Heart right ventricle (tissue), 16 donors: ENCODE measurements at places on chromosomes 5 and 9. TPM values are rescaled to one million over a fixed set of nuclear protein-coding genes. Genes with fewer than 3 reads are reported as not detected.

DNA sequence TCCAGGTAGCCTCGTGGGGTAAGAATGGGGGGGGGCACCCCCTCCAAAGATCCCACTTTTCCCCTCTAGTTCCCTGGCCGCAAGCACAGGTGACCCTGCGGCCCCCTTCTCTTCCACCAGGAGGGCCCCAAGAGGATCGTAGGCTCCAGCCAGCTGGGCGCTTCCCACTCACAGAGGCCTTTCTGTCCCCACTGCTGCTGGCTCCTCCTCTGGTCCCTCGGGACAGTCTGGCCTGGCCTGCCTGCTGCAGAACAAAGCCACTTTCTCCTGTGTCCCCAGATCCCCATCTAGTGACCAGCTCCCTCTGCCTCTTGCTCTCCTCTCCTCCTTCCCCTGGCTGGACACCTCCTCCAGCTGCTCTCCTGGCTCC is 534 bp upstream of the SAPCD2 start:
- H3K4me3 ChIP-seq: peak overlapping the region; percentile 12
- peaks cover 18% of the 10 kb centered on the region for H3K4me1 ChIP-seq
- H3K27me3 ChIP-seq: peaks cover 8% of the 10 kb centered on the region
- DNase-seq: peak; percentile 81

GRCh38 chr5:82335806-82336205 is 57.7 kb upstream of the RPS23 start:
- peak overlapping the region; percentile 63 for H3K27ac ChIP-seq
- H3K27me3 ChIP-seq: no peaks in the 10 kb centered on the region
- no peak for DNase-seq
- H3K4me3 ChIP-seq: no peak overlapping the region
- peaks cover 24% of the 10 kb centered on the region for H3K4me1 ChIP-seq

- no peaks in the 10 kb centered on the region for H3K36me3 ChIP-seq
- H3K27me3 ChIP-seq: no peaks in the 10 kb centered on the region
- DNase-seq: no peak
- H3K4me3 ChIP-seq: no peak overlapping the region
- H3K4me1 ChIP-seq: no peaks in the 10 kb centered on the region
Observed at GRCh38 chr5:79021753-79022152, 36.6 kb upstream of the ARSB start.

GRCh38 chr5:179315356-179315890 is 29.8 kb downstream of the ADAMTS2 start:
- peaks cover 3% of the 10 kb centered on the region for H3K4me1 ChIP-seq
- H3K4me3 ChIP-seq: no peak overlapping the region
- no peak overlapping the region for H3K27ac ChIP-seq
- DNase-seq: no peak
- H3K27me3 ChIP-seq: no peaks in the 10 kb centered on the region

DNA sequence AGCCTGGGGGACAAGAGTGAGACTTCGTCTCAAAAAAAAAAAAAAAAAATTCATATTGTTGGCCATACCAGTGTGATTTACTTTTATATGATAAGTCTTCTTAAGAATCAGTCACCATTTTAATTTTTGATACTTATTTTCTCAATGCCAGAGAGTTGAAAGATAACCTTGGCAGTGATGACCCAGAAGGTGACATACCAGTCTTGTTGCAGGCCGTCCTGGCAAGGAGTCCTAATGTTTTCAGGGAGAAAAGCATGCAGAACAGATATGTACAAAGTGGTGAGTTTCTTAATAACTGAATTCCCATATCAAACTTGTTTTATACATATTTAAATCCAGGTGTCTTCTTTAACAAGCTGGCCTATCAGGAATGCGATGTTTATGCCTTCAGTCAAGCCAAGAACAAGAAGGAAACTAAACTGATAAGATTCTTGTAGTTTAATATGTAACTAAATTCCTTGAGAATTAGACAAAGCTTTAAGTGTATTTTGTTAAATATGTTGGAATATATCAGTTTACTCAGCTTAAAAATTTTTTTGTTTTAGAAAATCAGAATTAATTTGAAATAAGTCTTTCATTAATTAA is 81.5 kb downstream of the NIPBL start:
- H3K4me3 ChIP-seq: no peak overlapping the region
- no peak overlapping the region for H3K27ac ChIP-seq
- H3K27me3 ChIP-seq: no peaks in the 10 kb centered on the region

DNA sequence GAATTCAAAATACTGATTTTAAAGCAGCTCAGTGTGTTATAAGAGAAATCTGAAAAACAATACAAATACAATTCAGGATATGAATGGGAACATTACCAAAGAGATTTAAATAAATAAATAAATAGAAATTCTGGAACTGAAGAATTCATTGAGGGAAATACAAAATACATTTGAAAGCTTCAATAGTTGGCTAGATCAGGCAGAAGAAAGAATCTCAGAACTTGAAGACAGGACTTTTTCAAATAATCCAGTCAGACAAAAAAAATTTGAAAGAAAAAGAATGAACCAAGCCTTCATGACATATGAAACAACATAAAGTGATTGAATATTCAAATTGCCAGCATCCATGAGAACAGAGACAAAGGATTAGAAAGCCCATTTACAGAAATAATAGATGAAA is 59.6 kb upstream of the TLX3 start:
- no peaks in the 10 kb centered on the region for H3K27me3 ChIP-seq
- no peaks in the 10 kb centered on the region for H3K4me1 ChIP-seq
- no peak overlapping the region for H3K4me3 ChIP-seq
- DNase-seq: no peak

- peak within 1 kb of the TSS; percentile 76 for H3K4me3 ChIP-seq
- no peaks in the 10 kb centered on the region for H3K27me3 ChIP-seq
- no peaks in the 10 kb centered on the region for H3K36me3 ChIP-seq
- peak within 1 kb of the TSS; percentile 85 for H3K27ac ChIP-seq
- peaks cover 17% of the 10 kb centered on the region for H3K4me1 ChIP-seq
Observed at GRCh38 chr9:111599092-111599954, at the start of gene PTGR1. Gene PTGR1, minus strand, starts transcription at chr9:111599647. Its CDS starts 2,225 bp downstream, at chr9:111597422.

GRCh38 chr9:18689921-18690320 is 216.0 kb downstream of the ADAMTSL1 start:
- H3K36me3 ChIP-seq: peaks cover 1% of the 10 kb centered on the region
- no peaks in the 10 kb centered on the region for H3K27me3 ChIP-seq
- DNase-seq: no peak
- no peak overlapping the region for H3K27ac ChIP-seq
- peaks cover 4% of the 10 kb centered on the region for H3K4me1 ChIP-seq

- no peaks in the 10 kb centered on the region for H3K27me3 ChIP-seq
- no peaks in the 10 kb centered on the region for H3K36me3 ChIP-seq
- DNase-seq: no peak
- H3K27ac ChIP-seq: no peak overlapping the region
Observed at GRCh38 chr5:125006011-125006685, 259.7 kb upstream of the ZNF608 start.

DNA sequence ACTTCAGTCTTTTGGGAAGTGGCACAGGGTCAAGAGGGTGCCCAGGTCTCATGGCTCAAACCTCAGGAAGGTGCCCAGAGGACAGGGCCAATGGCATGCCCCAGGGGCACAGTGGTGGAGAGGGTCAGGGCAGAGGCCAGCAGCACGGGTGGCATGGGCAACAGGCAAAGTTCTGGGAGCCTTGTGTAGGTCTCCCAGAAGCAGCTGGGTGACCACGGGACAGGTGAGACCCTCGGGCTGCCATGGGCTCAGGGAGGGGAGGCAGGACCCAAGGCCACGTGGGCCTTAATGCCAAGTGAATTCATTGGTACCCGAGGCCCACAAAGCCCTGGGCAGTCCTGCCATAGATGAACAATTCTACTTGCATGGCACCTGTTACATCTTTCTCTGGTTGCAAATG is 72.4 kb upstream of the ADAMTS2 start:
- peaks cover 31% of the 10 kb centered on the region for H3K27me3 ChIP-seq
- no peak overlapping the region for H3K4me3 ChIP-seq
- DNase-seq: no peak
- no peak overlapping the region for H3K27ac ChIP-seq

GRCh38 chr5:176533894-176534611 is 3.1 kb downstream of the RNF44 start:
- H3K4me3 ChIP-seq: peak overlapping the region; percentile 16
- H3K27me3 ChIP-seq: no peaks in the 10 kb centered on the region
- peaks cover 28% of the 10 kb centered on the region for H3K36me3 ChIP-seq

DNA sequence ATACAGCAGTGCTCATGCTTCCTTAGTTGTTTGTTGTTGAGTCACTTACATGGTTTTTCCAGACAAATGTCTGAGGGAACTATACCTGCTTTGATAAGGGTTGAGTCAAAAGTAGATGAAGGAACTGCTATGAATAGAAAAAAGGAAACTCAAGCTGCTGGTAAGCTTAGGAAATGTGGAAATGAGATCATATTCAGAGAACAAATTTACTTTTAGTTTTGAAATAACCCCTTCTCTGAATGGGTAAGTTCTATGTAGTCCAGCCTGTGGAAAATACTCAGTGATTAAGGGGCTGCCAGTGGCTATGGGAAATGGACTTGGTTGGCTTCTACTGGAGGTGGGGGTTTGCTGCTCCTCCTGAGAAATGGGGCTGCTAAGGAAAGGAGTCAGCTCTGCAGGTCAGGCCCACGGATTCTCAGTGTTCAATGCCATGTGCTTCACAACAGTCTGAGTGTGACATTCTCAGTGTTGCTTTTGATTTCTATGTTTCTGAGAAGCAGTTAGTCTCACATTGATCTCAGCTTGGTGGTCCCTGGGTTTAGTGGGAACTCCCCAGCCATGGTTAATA is 47.7 kb upstream of the GLRX start:
- H3K4me1 ChIP-seq: peaks cover 27% of the 10 kb centered on the region
- H3K4me3 ChIP-seq: no peak overlapping the region
- H3K36me3 ChIP-seq: no peaks in the 10 kb centered on the region

- H3K4me3 ChIP-seq: no peak overlapping the region
- no peaks in the 10 kb centered on the region for H3K4me1 ChIP-seq
- no peaks in the 10 kb centered on the region for H3K27me3 ChIP-seq
- no peak overlapping the region for H3K27ac ChIP-seq
Observed at GRCh38 chr5:125125031-125125823, 378.8 kb upstream of the ZNF608 start.

GRCh38 chr9:14136646-14137370 is 177.1 kb downstream of the NFIB start:
- no peaks in the 10 kb centered on the region for H3K36me3 ChIP-seq
- no peaks in the 10 kb centered on the region for H3K27me3 ChIP-seq
- H3K27ac ChIP-seq: no peak overlapping the region
- no peak for DNase-seq

- no peak overlapping the region for H3K4me3 ChIP-seq
- no peak overlapping the region for H3K27ac ChIP-seq
- no peaks in the 10 kb centered on the region for H3K36me3 ChIP-seq
- no peak for DNase-seq
Observed at GRCh38 chr5:167168971-167169370, 1122.5 kb upstream of the WWC1 start.

DNA sequence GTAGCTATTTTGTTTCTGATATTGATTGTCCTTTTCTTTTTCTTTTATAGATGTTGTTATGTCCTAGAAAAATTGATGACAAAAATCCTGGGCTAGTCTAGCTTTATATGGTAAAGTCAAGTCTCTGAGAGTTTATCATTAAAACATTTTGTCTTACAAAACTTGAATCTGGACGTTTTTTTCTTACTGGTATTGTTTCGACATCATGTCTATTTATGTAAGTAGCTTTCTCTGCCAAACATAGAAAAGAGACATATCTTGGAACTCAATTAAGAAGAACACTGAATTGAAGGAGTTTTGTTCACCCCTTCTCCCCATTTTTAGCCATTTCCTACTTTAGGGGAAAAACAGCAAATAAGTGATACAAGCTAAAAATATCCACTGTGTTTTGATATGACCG is 151.5 kb downstream of the ISOC1 start:
- H3K4me3 ChIP-seq: no peak overlapping the region
- H3K36me3 ChIP-seq: no peaks in the 10 kb centered on the region
- no peaks in the 10 kb centered on the region for H3K27me3 ChIP-seq
- H3K27ac ChIP-seq: peak overlapping the region; percentile 25
- DNase-seq: no peak

DNA sequence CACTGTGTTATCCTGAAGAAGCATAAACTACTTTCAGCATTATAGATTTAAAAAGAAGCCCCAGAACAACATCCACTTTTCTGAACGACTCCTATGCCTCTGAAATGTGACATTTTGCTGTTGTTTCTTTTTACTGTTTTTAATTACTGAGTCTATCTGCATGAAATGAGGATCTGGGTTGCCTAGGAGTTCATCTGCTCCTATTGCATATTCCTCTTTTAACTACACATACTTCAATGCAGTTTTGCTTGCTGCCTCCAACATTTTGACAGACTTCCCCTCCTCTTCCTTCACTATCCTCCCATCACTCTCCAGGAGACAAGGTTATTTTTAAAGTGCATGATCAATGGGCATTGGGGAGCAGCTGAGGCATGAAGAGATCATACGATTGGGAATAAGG is 164.5 kb downstream of the TMC1 start:
- no peaks in the 10 kb centered on the region for H3K4me1 ChIP-seq
- no peaks in the 10 kb centered on the region for H3K27me3 ChIP-seq
- H3K4me3 ChIP-seq: no peak overlapping the region
- DNase-seq: no peak
- H3K36me3 ChIP-seq: no peaks in the 10 kb centered on the region

DNA sequence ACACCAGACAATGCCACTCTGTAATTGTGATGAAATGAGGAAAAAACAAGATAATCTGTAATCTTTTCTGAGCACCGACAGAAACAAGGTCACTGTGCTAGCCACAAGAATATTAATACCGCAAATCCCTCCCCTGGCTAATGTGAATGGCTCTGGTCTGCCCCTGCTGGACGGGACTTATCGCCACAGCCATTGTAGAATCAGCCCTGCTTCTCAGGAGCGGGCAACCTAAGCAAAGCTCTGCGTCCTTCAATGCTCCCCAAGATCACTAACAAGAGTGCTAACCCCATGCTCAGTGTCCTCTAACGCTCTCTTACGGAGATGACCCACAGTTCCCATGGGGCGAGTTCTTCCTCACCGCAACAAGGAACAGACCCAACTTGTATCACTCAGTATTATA is 42.7 kb downstream of the OR2V1 start:
- H3K27me3 ChIP-seq: no peaks in the 10 kb centered on the region
- no peaks in the 10 kb centered on the region for H3K36me3 ChIP-seq
- H3K4me1 ChIP-seq: no peaks in the 10 kb centered on the region
- DNase-seq: no peak

GRCh38 chr5:83156001-83156400 is 78.7 kb downstream of the XRCC4 start:
- no peaks in the 10 kb centered on the region for H3K4me1 ChIP-seq
- H3K27me3 ChIP-seq: no peaks in the 10 kb centered on the region

DNA sequence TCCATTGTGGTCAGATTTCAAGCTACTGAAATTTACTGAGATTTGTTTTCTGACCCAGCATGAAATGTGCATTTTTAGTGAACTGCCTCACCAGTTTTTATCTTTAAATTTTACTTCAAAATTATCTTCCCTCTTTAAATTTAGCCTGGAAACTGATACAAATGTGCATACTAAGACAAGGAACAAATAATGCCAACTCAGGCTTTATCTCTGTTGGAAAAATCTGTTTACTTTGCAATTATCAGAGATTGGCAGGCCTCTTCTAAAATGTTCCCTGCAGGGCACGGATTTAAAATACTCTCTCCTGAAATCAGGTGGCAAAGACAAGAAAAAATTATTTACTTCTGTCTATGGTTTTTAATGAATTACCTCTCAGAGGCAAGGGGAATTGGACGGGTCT is 151.0 kb upstream of the PTCH1 start:
- DNase-seq: no peak
- no peaks in the 10 kb centered on the region for H3K4me1 ChIP-seq
- no peaks in the 10 kb centered on the region for H3K36me3 ChIP-seq

- no peak for DNase-seq
- H3K4me3 ChIP-seq: no peak overlapping the region
- no peak overlapping the region for H3K27ac ChIP-seq
- no peaks in the 10 kb centered on the region for H3K4me1 ChIP-seq
Observed at GRCh38 chr5:157613385-157614245, 38.0 kb upstream of the ADAM19 start.

Gene MLANA
- not detected for polyA plus RNA-seq

Gene SHISAL2B
- not detected for polyA plus RNA-seq

Gene HABP4
- polyA plus RNA-seq: 25.1 TPM

Gene FAM221B
- not detected for polyA plus RNA-seq

Gene ADAMTS19
- polyA plus RNA-seq: 0.15 TPM
